ENCODE measurements at places on chromosomes 12 and 14. TPM values are rescaled to one million over a fixed set of nuclear protein-coding genes. Genes with fewer than 3 reads are reported as not detected.

Gene EID3
- total RNA-seq: 13.3 TPM

Gene JDP2
- total RNA-seq: 153 TPM

Gene GPR84
- not detected for total RNA-seq

Gene GTF2A1
- total RNA-seq: 27.5 TPM

Gene NXPH4
- not detected for total RNA-seq

Gene ADAM20
- total RNA-seq: 3.4 TPM

Gene NAV3
- total RNA-seq: 25.6 TPM

GRCh38 chr14:103931422-103931821, 3.2 kb downstream of the TDRD9 start:
- no peak overlapping the region for H3K4me3 ChIP-seq
- H3K27me3 ChIP-seq: peaks cover 8% of the 10 kb centered on the region
- no peak overlapping the region for H3K27ac ChIP-seq
- H3K36me3 ChIP-seq: no peaks in the 10 kb centered on the region
- H3K4me1 ChIP-seq: no peaks in the 10 kb centered on the region

- no peaks in the 10 kb centered on the region for H3K27me3 ChIP-seq
- peak overlapping the region; percentile 92 for H3K27ac ChIP-seq
- no peak for DNase-seq
- H3K4me3 ChIP-seq: no peak overlapping the region
- H3K4me1 ChIP-seq: no peaks in the 10 kb centered on the region
- H3K36me3 ChIP-seq: no peaks in the 10 kb centered on the region
Measured at GRCh38 chr14:54686219-54686870, 119.4 kb downstream of the SAMD4A start.

DNA sequence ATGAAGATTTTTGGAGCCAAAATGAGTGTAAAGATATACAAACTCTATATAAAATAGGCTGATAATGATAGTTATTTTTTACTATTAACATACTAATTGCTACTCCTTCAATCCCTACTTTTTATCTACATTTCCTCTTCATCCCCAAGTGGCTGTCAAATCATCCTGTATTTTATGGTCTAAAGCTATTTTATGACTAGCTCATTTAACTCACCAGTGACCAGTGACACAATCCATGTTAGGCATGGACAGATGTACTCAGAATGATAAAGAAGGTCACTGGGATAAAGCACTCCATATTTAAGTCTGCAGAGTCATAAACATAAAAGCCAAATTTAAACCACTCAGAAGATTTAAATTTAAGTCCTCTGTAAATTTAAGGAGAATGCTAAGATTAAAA, 183.0 kb downstream of the MED13L start:
- H3K4me3 ChIP-seq: no peak overlapping the region
- H3K27ac ChIP-seq: no peak overlapping the region
- H3K27me3 ChIP-seq: no peaks in the 10 kb centered on the region
- no peaks in the 10 kb centered on the region for H3K4me1 ChIP-seq

GRCh38 chr14:50396631-50397389, at the start of gene CDKL1:
CDKL1 (minus strand) TSS chr14:50396881; CDS start chr14:50395868, 1,013 bp downstream.
- peak; percentile 57 for DNase-seq
- H3K4me3 ChIP-seq: peak within 1 kb of the TSS; percentile 54
- peak within 1 kb of the TSS; percentile 79 for H3K27ac ChIP-seq

DNA sequence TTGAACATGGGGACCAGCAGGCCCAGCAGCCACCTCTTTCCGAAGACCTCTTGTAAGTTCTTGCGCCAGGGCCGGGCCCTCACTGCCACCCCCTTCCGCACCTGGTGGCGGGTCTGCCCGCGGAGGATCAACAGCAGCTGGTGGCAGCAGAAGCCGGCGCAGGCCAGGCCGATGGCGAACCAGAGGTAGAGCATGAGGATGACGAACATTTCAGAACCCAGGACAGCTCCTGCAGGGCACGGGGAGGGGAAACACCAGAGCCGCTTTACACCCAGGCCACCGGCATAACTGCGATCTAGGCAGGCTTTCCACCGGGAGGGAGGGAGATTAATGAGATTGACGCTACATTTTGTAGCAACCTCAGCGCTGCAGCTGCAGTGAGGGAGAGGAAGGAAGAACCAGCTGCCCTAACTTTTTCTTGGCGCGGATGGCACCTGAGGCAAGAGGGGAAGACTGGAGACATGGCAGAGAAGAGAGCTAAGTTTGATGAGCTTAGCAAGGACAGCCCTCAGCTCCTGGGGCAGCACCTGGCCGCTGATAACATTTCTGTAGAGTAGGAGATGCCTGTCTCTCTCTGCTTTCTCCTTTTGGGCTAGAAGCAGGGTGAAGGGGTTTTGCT, 7.8 kb downstream of the ZDHHC22 start:
- no peak overlapping the region for H3K4me3 ChIP-seq
- H3K36me3 ChIP-seq: no peaks in the 10 kb centered on the region

DNA sequence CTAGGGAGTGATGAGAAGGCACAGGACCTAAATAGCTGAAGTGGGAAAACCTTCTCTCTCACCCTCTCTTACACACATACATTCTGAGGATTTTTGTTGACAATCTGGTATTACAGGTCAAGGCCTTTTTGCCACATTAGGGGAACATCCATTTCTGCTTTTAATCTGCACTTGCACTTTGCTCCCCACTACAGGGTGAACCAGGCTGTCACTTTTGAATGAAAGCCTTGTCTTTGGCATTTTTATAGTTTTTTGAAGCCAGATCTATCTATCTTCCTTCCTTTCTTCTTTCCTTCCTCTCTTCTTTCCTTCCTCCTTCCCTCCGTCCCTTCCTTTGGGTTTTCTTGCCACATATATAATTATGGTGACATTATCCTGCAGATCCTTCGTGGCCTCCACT, 165.9 kb upstream of the OTX2 start:
- H3K4me3 ChIP-seq: no peak overlapping the region
- no peak for DNase-seq
- no peaks in the 10 kb centered on the region for H3K36me3 ChIP-seq
- H3K27me3 ChIP-seq: peaks cover 5% of the 10 kb centered on the region
- H3K27ac ChIP-seq: no peak overlapping the region

DNA sequence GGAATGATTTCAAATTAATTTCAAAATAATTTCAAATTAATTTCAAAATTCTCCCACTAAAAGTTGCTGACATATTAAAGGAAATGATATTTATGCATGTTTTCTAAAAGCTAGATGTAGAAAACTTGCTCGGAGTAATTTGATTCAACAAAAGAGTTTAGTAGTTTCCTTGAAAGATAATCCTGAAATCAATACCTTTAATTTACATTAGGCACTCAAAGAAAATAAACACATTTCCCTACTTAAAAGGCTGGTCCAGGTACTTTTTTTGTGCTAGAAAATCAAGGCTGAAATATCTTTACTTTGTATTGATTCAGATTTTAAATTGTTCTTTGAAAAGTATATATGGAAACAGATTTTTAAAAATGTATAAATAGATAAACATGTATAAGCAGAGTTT, 370.5 kb downstream of the RAD51B start:
- H3K36me3 ChIP-seq: no peaks in the 10 kb centered on the region
- H3K27me3 ChIP-seq: no peaks in the 10 kb centered on the region
- H3K27ac ChIP-seq: no peak overlapping the region
- no peaks in the 10 kb centered on the region for H3K4me1 ChIP-seq
- H3K4me3 ChIP-seq: no peak overlapping the region
- no peak for DNase-seq

- no peaks in the 10 kb centered on the region for H3K27me3 ChIP-seq
- no peak overlapping the region for H3K4me3 ChIP-seq
- peak overlapping the region; percentile 72 for H3K27ac ChIP-seq
- H3K4me1 ChIP-seq: no peaks in the 10 kb centered on the region
- DNase-seq: no peak
- H3K36me3 ChIP-seq: no peaks in the 10 kb centered on the region
Measured at GRCh38 chr12:15698377-15698871, 90.8 kb downstream of the EPS8 start.

DNA sequence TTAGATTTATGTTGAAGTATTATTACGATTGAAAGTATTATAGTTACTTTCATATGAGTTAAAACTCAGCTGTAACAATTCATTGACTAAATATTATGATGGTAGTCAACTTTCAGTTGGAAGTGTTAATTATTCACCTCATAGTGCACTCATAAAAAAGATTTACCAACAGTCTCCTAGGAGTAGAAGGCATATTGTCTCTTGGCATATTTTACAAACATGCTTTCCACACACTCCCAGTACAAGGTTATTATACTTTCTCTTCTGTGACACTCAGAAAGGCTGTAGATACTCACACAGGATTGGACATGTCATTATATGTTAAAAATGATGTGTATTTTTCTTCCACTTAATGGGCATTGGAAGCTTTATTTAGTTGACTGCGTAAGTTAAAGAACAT, 147.1 kb downstream of the NPAS3 start:
- H3K27me3 ChIP-seq: no peaks in the 10 kb centered on the region
- H3K4me3 ChIP-seq: no peak overlapping the region
- no peak overlapping the region for H3K27ac ChIP-seq
- DNase-seq: no peak
- no peaks in the 10 kb centered on the region for H3K36me3 ChIP-seq

DNA sequence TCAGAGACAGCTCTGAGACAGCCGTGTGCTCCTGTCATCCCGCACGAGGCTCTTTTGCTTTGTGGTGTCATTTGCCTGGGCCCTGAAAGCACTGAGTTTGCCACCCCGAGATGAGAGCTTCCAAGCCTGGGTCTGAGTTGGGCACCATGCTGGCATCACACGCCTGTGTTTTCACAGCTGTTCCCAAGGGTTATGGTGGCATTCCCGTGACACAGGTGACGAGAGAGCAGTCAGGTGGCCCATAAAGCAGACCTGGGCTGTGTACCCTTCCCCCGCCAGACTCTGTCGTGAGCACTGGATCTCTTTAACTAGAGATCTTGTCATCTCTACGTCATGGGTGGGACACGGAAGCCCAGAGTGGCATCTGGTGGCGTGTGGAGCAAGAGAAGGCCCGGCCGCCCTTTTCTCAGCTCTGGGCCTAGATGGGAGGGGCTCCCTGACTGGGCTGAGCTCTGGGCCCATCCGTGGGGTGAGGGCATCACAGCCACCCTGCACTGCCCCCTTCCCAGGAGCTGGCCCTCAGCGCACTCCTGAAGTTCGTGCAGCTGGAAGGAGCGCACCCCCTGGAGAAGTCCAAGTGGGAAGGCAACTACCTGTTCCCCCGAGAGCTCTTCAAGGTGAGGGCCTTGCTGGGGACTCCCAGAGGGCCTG, 2.6 kb downstream of the NOC4L start:
- no peak overlapping the region for H3K27ac ChIP-seq
- no peaks in the 10 kb centered on the region for H3K36me3 ChIP-seq
- no peaks in the 10 kb centered on the region for H3K27me3 ChIP-seq
- no peak overlapping the region for H3K4me3 ChIP-seq
- H3K4me1 ChIP-seq: peaks cover 9% of the 10 kb centered on the region
- DNase-seq: no peak

GRCh38 chr12:18965203-18965602, 164.3 kb upstream of the PLEKHA5 start:
- no peaks in the 10 kb centered on the region for H3K36me3 ChIP-seq
- H3K27ac ChIP-seq: no peak overlapping the region
- H3K4me3 ChIP-seq: no peak overlapping the region
- no peaks in the 10 kb centered on the region for H3K27me3 ChIP-seq

GRCh38 chr12:91529829-91530228, 347.2 kb upstream of the DCN start:
- no peak for DNase-seq
- no peaks in the 10 kb centered on the region for H3K27me3 ChIP-seq
- H3K36me3 ChIP-seq: no peaks in the 10 kb centered on the region

DNA sequence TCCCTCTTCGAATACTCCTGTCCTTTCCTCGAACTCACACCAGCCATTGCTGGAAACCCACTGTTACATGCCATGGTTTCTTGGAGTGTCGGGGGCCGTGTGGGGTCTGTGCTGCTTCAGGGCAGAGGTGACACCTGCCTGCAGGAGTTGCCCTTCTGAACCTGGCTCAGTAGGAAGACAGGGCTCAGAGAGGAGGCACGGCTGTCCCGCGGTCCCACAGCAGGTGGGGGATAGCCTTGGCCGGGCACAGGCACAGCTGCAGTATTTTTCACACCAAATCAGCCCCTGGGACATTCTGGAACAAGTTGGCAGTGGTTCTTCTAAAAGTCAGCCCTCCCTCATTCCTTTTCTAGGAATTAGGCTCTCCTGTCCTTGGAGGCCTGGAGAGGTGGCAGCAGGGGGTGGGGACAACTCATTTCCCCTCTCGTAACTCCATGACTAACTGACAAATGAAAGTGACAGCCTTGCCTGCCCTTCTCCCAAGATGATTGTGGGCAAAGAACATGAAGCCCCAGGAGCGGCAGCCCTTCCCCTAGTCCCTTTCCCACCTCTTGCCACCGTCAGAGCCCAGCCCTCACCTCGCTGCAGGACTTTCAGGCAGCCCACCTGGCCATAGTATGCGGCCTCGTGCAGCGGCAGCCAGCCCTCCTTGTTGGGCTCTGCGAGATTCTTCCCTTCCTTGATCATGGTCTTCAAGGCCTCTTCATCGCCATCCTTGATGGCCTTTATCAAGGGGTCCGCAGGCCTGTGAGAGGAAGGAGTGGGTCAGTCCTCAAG, 22.4 kb downstream of the ASB2 start:
- no peak overlapping the region for H3K4me3 ChIP-seq
- H3K36me3 ChIP-seq: no peaks in the 10 kb centered on the region
- no peaks in the 10 kb centered on the region for H3K4me1 ChIP-seq
- no peak overlapping the region for H3K27ac ChIP-seq
- H3K27me3 ChIP-seq: no peaks in the 10 kb centered on the region
- no peak for DNase-seq

GRCh38 chr14:101535232-101535631, 26.1 kb upstream of the DIO3 start:
- no peaks in the 10 kb centered on the region for H3K36me3 ChIP-seq
- DNase-seq: no peak
- no peaks in the 10 kb centered on the region for H3K27me3 ChIP-seq
- H3K4me3 ChIP-seq: no peak overlapping the region

DNA sequence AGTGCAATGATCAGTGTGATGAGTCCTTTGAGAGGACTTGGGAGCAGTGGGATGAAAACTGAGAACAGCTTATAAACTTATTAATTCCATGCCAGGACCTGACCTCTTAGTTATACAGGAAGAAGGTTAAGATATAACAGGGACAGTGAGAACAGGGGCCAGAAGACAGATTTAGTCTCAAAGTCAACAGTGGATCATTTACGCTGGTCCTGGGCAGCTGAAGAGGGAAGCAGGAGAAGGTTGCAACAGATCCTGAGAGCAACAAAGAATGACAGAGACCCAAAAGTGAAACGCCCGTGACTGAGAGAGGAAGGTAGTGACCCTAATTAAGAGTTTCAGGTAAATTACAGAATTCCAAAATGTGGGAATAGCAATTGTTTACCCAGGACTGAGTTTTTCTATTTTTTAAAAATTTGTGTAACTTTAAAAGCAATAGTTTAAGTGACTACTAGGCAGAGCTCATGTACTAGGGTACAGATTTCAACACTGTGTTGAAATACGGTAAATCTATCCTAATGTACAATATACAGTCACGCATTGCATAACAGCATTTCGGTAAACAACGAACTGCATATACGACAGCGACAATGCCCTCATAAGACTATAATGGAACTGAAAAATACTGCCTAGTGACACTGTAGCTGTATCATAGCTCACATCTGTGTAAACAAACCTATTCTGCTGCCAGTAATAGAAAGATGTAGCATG, 77.7 kb upstream of the GNPNAT1 start:
- no peaks in the 10 kb centered on the region for H3K27me3 ChIP-seq
- H3K27ac ChIP-seq: no peak overlapping the region
- no peak for DNase-seq

GRCh38 chr12:101604132-101604531, 9.4 kb downstream of the MYBPC1 start:
- DNase-seq: no peak
- no peaks in the 10 kb centered on the region for H3K4me1 ChIP-seq
- H3K4me3 ChIP-seq: no peak overlapping the region
- no peaks in the 10 kb centered on the region for H3K36me3 ChIP-seq

GRCh38 chr12:117466677-117467362, 105.4 kb upstream of the NOS1 start:
- H3K27me3 ChIP-seq: no peaks in the 10 kb centered on the region
- no peak overlapping the region for H3K27ac ChIP-seq
- H3K4me3 ChIP-seq: no peak overlapping the region
- DNase-seq: no peak

Measured in breast epithelium (tissue), 4 donors.